GM20000 (cell line): ENCODE measurements at places on chromosomes 5 and 9.
A peak's percentile ranks its signal among the peaks of the same experiment; 100 is the strongest.

DNA sequence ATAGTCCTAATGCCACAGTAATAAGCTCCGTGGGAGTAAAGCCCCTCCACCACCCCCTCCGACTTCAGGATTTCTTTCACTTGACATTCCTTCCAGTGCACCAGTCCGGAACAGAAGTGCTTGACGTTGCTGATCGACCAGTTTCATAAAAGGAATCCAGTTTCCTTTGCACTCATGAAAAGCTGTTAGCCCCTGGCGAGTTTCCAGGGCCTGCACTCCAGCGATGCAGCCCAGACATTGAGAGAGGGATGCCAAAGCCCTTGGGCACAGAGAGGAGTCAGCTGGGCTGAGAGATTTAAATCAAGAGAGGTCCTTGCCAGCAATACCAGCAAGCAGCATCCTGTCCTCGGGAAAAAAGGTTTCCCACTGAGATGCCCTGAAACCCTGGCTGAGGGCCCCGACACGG is 170.1 kb downstream of the GABBR2 start:
- DNase-seq: no peak

GRCh38 chr5:171852255-171852681 is 66.7 kb downstream of the SMIM23 start:
- no peak for DNase-seq

DNA sequence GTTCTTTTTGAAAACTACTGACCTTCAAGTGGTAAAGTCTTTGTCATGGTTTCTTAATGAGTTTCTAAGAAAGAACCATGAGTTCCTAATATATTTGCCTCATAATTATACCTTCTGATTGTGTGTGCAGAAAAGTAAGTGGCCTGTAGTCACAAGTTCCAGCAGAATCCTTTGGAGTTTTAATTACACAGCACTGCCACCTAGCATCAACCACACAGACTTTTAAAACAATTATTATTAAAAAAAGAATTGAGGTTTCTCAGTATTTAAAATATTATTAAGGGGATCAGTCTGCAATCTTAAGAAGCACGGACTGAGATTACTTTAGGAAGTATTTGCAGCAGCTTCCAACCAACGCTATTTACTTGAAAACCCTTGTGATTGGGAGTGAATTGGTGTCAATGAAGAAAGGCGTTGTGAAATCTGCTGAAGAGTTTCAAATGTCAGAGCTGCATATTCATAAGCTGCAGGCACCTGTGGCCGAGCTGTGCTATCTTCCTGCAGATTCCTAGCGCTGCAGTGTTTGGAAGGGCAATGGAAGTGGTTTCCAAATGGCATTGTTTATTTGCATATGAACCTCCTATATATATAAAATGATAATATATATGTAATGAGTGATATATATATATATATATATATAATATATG is 1074.2 kb upstream of the WWC1 start:
- no peak for DNase-seq

DNA sequence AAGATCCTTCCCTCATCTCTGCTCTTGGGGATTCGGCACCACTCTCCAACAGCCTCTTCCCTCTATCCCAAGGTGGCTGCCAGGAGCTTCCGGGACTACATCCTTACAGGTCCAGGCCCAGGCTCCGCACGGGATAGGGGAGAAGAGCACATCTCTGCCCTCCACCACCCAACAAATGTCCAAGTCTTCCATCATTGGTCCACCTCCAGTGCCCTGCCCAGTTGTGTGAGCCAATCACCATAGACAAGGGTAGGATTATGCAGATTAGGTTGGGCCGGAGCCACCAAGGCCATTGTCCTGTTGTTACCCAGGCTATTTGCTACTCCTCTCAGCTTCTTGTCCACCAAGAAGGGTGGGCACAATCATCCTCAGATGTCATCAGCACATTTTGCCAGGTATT is 9.1 kb downstream of the UNC5A start:
- DNase-seq: no peak

GRCh38 chr5:55037046-55037771 is 13.2 kb downstream of the GZMK start:
- DNase-seq: peak; percentile 8

- DNase-seq: no peak
Observed at GRCh38 chr9:84140535-84141101, 160.0 kb downstream of the RMI1 start.

DNA sequence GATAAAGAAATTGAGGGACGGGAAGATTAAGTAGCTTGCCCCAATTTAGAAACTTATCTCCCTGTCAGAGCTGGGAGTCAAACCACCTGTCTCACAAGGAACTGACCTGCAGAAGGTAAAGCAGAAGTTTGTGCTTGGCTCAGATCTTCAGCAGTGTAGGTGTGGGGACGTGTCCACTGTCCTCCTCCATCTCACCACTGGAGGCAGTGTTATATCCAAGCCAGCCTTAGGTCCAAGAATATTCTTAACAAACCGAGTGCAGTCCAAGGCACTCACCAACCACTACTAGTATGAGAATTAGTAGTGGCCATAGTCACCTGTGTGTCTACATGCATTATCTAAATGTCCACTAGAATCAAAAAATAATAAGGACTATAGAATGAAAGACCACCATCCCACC is 86.3 kb upstream of the IRX1 start:
- no peak for DNase-seq

DNA sequence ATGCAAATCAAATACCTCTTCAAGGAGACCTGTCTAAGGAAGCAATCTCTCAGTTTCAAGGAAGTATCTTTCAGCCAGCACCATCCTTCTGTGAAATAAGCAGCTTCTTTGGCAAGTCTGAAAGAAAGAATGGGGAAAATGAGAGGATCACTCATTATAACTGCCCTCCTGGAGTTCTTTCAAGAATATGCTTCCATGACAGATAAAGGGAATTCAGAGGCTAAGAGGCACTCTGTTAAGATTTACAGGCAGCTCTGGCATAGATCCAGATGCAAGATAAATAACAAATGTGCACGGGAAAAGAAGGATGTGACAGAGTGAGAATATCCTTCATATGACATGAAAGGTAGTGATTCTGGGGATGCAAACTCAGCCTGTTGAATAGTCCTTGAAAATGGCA is 348.2 kb upstream of the CCNG1 start:
- DNase-seq: no peak

DNA sequence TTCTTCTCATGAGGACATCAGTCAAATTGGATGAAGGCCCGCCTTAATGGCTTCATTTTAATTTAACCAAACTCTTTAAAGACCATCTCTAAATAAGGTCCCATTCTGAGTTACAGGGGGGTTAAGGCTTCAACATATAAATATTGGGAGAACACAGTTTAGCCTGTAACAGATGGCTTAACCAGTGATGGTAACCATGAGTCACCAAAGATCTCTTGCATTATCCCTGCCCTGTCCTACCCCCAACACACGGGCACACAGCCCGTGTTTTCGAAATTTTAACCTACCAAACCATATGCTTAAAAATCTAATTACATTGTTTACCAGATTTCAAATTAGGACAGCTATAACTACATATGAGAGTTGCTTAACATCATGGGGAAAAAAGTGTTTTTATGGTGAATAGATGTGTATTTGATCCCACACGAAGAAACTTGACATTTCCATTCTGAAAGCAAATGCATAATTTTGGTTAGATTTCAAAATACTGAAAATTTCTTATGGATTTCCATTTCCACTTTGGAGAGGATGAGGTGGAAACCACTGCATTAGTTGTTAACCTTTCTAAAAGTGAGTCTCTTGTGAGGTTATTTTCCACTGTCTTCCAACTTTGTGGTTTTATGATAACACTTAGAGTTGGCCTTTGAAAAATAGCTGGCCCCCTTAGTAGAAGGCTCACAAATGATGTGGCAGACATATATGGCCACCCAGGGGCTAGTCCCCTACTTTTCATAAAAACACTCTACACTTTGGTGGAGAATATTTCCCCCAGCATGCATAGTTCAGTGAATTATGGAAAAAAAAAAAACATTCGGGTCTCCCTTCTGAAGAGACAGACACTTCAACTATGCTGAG is 849.3 kb downstream of the TLE1 start:
- no peak for DNase-seq
